Posterior vena cava (tissue), 2 donors: ENCODE measurements at places on chromosomes 7 and 10. TPM values are rescaled to one million over a fixed set of nuclear protein-coding genes. Genes with fewer than 3 reads are reported as not detected.

GRCh38 chr7:120400806-120401455 lies 128.0 kb downstream of the KCND2 start:
- DNase-seq: no peak

DNA sequence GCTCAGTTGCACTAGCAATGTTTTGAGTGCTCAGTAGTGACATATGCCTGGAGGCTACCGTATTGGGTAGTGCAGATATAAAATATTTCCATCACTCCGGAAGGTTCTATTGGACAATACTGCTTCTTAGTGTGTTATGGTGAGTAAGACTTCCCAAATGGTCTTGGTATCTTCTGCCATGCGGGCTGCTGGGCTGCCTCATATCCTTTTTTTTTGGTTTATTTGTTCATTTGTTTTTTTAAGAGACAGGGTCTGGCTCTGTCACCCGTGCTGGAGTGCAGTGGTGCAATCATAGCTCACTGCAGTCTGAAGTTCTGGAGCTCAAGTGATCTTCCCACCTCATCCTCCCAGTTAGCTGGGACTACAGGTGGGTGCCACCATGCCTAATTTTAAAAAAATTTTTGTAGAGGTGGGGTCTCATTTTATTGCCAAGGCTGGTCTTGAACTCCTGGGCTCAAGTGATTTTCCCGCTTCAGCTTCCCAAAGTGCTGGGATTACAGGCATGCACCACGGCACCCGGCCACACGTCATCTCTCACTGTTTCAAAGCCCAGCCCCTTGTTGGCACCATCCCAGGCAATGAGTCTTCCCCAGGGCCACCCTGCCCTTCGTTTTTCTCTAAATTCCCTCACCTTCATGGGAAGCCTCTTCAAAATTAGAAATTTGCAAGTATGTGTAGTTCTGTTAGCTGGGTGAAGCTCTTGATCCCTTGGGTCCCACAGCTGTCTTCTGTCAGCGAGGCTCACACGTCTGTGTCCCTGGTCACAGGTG lies 111.0 kb upstream of the KLF14 start:
- no peak for DNase-seq

The NEUROD6 gene
- total RNA-seq: not detected

DNA sequence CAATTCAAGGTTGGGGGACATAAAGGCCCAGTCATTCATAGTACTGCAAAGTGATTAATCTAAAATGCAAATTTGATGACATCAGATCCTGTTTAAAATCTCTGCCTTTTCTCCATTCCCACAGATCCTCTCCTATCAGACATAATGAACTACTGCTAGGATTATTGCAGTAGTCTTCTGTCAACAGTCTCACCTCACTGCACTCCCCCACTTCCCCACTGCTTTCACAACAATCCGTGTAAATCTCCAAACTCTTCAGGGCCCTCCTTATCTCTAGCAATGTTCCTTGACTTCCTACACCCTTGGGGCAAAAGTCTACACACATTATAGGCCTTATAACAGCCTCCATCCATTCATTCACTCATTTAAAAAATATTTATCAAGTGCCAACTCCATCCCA lies 112.4 kb downstream of the KBTBD2 start:
- DNase-seq: no peak
